Breast epithelium (tissue), 4 donors: ENCODE measurements at places on chromosomes 5 and 9.

GRCh38 chr5:119361594-119362125, 5.8 kb downstream of the TNFAIP8 start:
- no peak overlapping the region for H3K4me3 ChIP-seq
- peaks cover 3% of the 10 kb centered on the region for H3K4me1 ChIP-seq
- H3K27me3 ChIP-seq = no peaks in the 10 kb centered on the region
- no peak for DNase-seq
- no peaks in the 10 kb centered on the region for H3K36me3 ChIP-seq

- H3K27me3 ChIP-seq = no peaks in the 10 kb centered on the region
- H3K4me1 ChIP-seq = no peaks in the 10 kb centered on the region
- no peak for DNase-seq
- no peaks in the 10 kb centered on the region for H3K36me3 ChIP-seq
- H3K4me3 ChIP-seq = no peak overlapping the region
These were observed 46.0 kb downstream of the CDO1 start for GRCh38 chr5:115770466-115770865.

DNA sequence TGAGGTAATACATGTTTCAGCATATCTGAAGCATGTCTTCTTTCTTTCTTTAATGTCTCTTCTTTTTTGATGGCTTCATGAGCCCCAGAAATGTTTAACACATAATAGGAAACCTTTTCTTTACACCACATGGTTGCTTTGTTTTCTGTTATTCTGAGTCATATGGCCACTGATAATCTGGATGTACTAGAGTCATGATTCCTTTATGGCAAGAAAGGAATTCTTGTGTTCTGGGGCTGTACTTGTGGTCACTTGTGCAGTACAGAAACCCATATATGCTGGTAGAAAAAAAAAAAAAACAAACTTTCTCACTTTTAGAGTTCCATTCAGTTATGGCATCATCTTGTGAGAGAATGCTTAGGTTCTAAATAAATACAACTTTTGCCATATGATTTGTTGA, 1669.3 kb upstream of the CDH9 start:
- DNase-seq = no peak
- no peaks in the 10 kb centered on the region for H3K36me3 ChIP-seq
- H3K27me3 ChIP-seq = no peaks in the 10 kb centered on the region

- no peaks in the 10 kb centered on the region for H3K27me3 ChIP-seq
- H3K4me1 ChIP-seq = no peaks in the 10 kb centered on the region
- no peaks in the 10 kb centered on the region for H3K36me3 ChIP-seq
These were observed 96.9 kb upstream of the FSTL4 start for GRCh38 chr5:133709209-133709725.

GRCh38 chr9:3628239-3628638, 102.4 kb upstream of the RFX3 start:
- DNase-seq = no peak
- no peaks in the 10 kb centered on the region for H3K36me3 ChIP-seq
- no peak overlapping the region for H3K4me3 ChIP-seq
- no peaks in the 10 kb centered on the region for H3K4me1 ChIP-seq
- H3K27ac ChIP-seq = no peak overlapping the region

DNA sequence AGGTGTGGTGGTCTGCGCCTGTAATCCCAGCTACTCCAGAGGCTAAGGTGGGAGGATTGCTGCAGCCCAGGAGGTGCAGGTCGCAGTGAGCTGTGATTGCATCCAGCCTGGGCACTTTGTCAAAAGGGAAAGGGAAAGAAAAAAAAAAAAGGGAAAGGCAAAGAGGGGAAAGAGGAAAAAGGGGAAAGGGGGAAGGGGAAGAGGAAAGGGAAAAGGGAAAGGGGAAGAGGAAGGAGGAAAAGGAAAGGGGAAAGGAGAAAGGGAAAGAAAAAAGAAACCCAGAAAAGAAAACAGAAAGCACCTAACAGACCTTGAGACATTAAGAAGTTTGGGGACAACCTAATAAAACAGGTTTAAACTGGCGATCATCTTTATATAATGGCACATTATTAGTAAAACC, 40.0 kb downstream of the IDNK start:
- DNase-seq = no peak
- no peaks in the 10 kb centered on the region for H3K4me1 ChIP-seq
- H3K36me3 ChIP-seq = no peaks in the 10 kb centered on the region
- H3K4me3 ChIP-seq = no peak overlapping the region
- H3K27ac ChIP-seq = no peak overlapping the region

DNA sequence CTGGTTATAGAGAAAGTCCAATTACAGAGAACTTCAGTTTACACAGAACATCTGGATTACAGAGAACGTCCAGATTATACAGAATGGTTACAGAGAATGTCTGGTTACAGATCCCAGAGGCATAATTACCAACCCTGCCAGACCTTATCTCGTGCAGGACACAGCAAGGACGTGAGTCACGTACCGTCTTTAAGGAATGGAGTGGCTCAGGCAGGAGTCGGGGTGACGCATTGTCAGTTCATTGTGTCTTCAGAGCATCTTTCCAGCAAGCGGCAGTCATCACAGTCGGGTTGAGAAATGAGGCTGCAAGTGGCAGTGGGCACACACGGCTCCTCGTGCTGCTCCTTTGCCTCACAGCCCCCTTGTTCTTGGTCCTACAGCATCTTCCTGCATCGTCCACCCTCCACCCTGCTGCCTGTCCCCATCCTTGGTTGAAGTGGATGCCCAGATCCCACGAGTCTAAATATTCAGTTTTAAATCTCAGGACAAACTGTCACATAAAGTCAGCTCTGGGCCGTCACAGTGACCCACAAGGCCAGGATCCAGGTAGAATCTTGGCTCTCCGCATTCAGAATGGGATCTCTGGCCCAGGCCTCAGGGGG, 30.0 kb upstream of the SLC6A19 start:
- H3K4me1 ChIP-seq = peaks cover 5% of the 10 kb centered on the region
- H3K27ac ChIP-seq = no peak overlapping the region
- no peaks in the 10 kb centered on the region for H3K27me3 ChIP-seq
- no peak for DNase-seq
- H3K36me3 ChIP-seq = no peaks in the 10 kb centered on the region

GRCh38 chr5:24510523-24510988, 134.2 kb downstream of the CDH10 start:
- H3K4me3 ChIP-seq = no peak overlapping the region
- no peak overlapping the region for H3K27ac ChIP-seq
- no peaks in the 10 kb centered on the region for H3K27me3 ChIP-seq

GRCh38 chr9:113950195-113951031, 74.3 kb downstream of the ZNF618 start:
- H3K27ac ChIP-seq = no peak overlapping the region
- no peak for DNase-seq
- H3K4me1 ChIP-seq = no peaks in the 10 kb centered on the region
- no peaks in the 10 kb centered on the region for H3K36me3 ChIP-seq

GRCh38 chr9:86079865-86080469, 19.4 kb downstream of the GOLM1 start:
- no peak for DNase-seq
- peaks cover 6% of the 10 kb centered on the region for H3K36me3 ChIP-seq
- no peaks in the 10 kb centered on the region for H3K4me1 ChIP-seq
- H3K4me3 ChIP-seq = no peak overlapping the region
- no peaks in the 10 kb centered on the region for H3K27me3 ChIP-seq
- no peak overlapping the region for H3K27ac ChIP-seq

DNA sequence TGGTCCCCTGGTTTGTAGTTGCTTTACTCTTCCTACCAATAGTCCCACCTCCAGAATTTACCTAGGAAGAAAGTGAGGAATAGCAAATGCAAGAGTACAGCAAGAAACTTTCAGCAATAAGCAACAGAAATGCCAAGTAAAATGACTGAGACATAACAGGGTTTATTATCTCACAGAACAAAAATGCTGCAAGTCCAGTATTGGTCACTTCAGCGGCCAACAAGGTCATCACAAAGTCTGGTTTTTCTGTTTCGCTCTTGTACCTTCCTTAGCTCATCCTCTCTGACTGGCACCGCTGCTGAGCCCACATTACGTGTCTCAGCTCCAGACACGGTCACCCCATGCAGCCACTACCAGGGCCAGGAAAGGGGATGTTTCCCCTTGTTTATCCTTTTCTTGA, 82.7 kb downstream of the RFK start:
- H3K4me3 ChIP-seq = no peak overlapping the region
- no peaks in the 10 kb centered on the region for H3K27me3 ChIP-seq
- H3K36me3 ChIP-seq = no peaks in the 10 kb centered on the region
- no peak for DNase-seq

GRCh38 chr5:116437922-116438578, 136.6 kb downstream of the SEMA6A start:
- no peak overlapping the region for H3K4me3 ChIP-seq
- no peaks in the 10 kb centered on the region for H3K4me1 ChIP-seq
- no peaks in the 10 kb centered on the region for H3K27me3 ChIP-seq
- no peak for DNase-seq
- H3K27ac ChIP-seq = no peak overlapping the region
- no peaks in the 10 kb centered on the region for H3K36me3 ChIP-seq

DNA sequence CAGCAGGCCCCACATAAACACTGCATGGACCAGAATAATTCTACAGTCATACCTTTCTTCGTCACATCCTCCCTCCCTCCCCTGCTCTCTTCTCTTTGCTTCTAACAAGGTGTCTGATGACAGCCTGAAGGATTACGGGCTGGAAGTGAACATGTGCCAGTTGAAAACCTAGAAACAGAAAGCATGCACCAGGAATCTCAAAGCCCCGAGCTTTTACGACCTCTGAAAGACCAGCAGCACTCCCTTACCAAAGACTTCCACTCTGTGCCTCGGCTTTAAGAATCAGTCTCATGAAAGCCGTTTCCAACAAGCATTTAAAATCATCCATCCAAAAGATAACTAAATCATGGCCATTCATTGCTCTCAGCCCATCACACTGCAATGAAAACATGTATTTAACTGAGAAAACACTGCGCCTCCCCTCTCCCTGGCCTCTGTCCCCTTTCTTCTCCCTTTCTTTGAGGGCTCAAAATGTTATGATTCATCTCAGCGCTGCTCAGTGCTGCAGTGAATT, 21.3 kb downstream of the MSX2 start:
- H3K27me3 ChIP-seq = peaks cover 20% of the 10 kb centered on the region
- H3K27ac ChIP-seq = no peak overlapping the region
- H3K4me1 ChIP-seq = no peaks in the 10 kb centered on the region
- no peaks in the 10 kb centered on the region for H3K36me3 ChIP-seq
- DNase-seq = no peak

DNA sequence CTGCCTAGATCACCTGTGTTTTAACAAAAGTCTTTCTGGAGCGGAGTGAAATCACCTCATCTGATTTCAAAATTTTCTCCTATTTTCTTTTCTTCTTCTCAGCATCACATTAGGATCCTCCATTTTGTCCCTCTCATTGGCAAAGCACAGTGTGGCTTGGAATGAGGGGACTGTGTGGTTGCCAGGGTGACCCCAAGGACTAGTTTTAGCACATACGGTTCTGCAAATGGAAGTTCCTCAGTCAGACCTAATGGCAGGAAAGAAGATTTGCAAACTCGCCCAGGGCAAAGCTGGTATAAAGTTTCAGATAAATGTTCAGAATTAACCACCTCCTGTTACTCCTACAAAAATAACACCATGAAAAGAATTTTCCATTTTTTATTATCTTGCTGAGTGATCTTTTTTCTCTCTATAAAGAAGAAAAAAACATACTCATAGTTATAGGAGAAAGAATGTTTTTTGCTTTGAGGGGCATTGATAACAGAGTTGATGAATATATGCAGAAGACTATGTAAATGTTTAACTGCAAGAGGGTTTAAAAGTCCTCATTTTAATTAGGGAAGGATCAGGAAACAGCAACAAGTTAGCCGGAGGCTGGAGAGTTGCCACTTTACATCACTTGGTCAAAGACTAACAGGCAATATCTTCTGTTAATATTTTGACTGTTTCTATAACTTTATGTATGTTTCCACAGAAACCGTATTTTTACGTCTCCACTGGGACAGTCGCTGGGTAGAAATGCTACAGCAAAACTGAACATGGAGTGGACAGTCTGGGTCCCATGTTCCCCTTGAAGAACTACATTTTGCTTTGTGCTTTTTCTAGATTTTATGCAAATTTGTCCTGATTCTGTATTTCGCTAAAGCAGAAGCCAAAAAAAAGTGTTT, 257.8 kb downstream of the NR2F1-AS1 start:
- H3K4me1 ChIP-seq = no peaks in the 10 kb centered on the region
- no peak overlapping the region for H3K27ac ChIP-seq
- no peak for DNase-seq
- H3K36me3 ChIP-seq = no peaks in the 10 kb centered on the region
- H3K27me3 ChIP-seq = no peaks in the 10 kb centered on the region
- no peak overlapping the region for H3K4me3 ChIP-seq

- peak; percentile 84 for DNase-seq
- peak overlapping the region; percentile 62 for H3K27ac ChIP-seq
- H3K4me1 ChIP-seq = no peaks in the 10 kb centered on the region
- H3K27me3 ChIP-seq = no peaks in the 10 kb centered on the region
- no peak overlapping the region for H3K4me3 ChIP-seq
These were observed 6.4 kb downstream of the SLC34A1 start for GRCh38 chr5:177390363-177391300.

GRCh38 chr5:23352446-23352845, 155.0 kb upstream of the PRDM9 start:
- H3K4me1 ChIP-seq = no peaks in the 10 kb centered on the region
- DNase-seq = no peak
- H3K27me3 ChIP-seq = no peaks in the 10 kb centered on the region
- no peaks in the 10 kb centered on the region for H3K36me3 ChIP-seq

DNA sequence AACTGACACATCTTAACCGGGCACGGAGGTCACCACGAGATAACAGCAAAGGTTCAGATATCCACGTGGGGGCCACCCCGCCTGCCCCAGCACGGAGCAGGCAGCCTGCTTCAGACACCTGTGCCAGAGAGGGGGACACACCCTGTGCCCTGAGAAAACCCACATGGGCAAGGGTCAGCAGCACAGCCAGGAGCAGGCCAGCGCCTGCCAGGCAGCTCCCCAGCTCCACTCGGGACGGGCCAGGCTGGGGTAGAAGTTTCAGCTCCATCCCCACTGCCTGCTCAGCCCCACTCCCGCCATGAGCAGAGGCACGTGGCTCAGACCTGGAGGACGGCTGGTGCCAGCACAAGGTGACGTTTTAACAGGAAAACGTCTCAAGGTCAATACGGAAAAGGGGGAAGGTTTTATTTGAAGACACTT, 22.2 kb downstream of the SLC12A7 start:
- H3K27ac ChIP-seq = no peak overlapping the region
- H3K4me1 ChIP-seq = no peaks in the 10 kb centered on the region
- DNase-seq = no peak
- H3K36me3 ChIP-seq = peaks cover 8% of the 10 kb centered on the region
- H3K4me3 ChIP-seq = no peak overlapping the region
- H3K27me3 ChIP-seq = no peaks in the 10 kb centered on the region

DNA sequence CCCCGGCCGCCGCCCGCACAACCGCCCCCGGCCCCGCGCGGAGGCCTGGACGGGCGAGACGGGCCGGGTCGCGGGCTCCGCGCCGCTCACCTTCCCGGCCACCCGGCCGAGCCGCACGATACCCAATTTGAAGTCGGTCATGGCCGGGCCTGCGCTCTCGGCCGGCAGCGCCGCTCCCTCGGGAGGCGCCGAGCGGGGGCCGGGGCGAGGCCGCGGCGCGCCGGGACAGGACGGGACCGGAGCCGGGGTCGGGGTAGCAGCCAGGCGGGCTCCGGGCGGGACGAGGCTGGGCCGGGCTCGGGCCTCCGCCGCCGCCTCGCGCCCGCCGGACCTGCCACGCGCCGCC, 216 bp downstream of the ZMYND19 start:
- peaks cover 6% of the 10 kb centered on the region for H3K4me1 ChIP-seq
- H3K27me3 ChIP-seq = no peaks in the 10 kb centered on the region
